ENCODE measurements at places on chromosomes 11 and 22.

DNA sequence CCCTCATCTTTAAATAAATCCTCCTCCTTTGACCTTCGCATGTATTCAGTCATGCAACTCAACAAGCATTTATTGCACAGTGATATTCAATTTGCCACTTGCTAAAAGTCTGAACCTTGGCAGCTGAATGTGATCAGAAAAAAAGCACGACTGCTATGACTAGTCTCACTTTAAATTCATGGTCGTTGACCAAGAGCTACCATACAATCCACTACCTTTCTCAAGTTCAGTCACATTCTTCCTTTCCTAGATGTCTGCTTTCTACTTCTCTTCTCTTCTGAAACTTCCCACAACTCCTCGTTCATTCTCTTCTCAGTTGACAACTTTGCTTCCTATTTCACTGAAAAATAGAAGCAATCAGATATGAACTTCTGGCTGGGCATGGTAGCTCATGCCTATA, 2.0 kb upstream of the SAA1 start:
- no peak for DNase-seq

DNA sequence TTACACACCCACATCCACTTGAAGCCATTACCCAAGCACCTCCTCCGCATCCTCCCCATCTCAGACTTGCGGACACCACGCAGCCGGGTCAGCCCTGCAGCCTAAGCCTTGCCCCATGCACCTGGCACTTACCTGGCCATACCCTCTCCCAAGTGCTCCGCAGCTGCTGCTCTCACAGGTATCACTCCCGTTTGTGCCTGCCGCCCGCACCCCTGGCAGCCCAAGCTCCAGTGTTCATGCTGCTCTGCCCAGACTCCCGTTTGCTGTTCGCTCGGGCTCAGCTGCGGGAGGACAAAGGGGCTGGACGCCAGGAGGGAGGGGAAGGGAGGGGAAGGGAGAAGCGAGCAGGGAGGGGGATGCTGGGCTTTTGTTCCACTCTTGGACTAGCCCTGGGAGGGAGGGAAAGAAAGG, at the start of gene KLHL35:
KLHL35 (minus strand) TSS at position 293 of the 411 bp plus-strand sequence. CDS start 2,574 bp downstream, outside the sequence.
- DNase-seq: peak; percentile 33

GRCh38 chr22:39536711-39537110, 4.2 kb upstream of the RPS19BP1 start:
- DNase-seq: no peak

DNA sequence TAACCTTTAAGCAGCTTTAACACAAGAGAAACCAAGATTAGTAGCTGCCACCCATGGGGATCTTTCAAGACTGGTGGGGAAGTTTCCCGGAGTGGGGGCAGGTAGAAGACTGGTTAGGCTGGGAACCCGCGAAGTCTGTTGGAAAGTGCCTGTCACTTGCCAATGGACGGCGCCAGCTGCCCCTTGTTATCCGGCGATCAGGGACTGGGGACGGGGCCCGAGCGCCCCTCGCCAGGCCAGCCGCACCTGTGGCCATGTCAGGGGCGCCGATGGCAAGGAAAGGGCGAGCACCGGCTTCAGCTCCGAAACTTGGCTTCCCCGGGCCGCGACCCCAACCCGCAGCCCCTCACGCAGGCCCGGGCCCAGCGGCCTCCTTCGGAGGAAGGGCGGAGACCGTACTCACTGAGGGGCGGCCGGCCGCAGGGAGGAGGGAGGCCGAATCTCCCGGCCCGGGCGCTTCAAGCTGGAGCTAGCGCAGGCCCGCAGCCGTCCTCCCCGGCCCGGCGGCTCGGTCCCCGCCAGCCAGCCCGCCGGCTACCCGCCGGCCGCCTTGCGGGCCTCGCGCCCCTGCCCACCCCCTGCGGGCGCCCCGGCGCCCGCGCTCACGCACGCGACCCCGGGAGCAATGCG, 539 bp downstream of the EIF4ENIF1 start:
- DNase-seq: peak; percentile 2

DNA sequence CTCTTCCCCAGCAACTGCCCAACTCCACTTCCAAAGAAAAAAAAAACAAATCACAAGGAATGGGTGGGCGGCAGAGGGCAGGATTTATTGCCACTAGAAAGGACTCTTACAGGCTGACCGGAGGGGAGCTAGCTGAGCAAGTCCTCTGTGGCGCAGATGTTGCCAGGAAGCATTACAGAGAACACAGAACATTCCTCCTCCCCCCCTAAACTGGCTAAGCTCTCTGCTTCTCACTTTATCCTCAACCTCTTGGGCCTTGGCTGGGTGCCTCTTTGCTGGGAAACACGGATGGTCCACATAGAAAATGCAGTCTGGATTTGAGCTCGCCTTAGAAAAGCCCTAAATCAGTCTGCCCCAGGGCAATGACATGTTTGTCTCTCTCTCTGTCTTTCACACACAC, 12.6 kb upstream of the FJX1 start:
- DNase-seq: no peak

DNA sequence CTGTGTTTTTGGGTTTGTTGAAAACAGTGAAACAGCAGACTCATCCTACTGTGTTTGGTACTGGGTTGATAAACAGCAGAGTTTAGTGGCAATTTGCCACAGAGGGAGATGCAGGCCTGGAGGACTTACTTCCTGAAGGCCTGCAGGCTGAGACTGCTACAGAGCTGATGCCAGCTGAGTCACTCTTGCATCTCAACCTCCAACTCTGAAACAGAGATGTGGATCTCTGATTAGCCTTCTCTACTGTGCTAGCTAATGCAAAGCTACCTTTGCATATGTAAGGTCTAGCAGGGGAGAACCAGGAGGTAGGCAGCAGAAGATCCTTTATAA, 14.3 kb downstream of the ATP5MG start:
- no peak for DNase-seq

GRCh38 chr11:19173964-19174638, 27.7 kb downstream of the CSRP3 start:
- DNase-seq: no peak

DNA sequence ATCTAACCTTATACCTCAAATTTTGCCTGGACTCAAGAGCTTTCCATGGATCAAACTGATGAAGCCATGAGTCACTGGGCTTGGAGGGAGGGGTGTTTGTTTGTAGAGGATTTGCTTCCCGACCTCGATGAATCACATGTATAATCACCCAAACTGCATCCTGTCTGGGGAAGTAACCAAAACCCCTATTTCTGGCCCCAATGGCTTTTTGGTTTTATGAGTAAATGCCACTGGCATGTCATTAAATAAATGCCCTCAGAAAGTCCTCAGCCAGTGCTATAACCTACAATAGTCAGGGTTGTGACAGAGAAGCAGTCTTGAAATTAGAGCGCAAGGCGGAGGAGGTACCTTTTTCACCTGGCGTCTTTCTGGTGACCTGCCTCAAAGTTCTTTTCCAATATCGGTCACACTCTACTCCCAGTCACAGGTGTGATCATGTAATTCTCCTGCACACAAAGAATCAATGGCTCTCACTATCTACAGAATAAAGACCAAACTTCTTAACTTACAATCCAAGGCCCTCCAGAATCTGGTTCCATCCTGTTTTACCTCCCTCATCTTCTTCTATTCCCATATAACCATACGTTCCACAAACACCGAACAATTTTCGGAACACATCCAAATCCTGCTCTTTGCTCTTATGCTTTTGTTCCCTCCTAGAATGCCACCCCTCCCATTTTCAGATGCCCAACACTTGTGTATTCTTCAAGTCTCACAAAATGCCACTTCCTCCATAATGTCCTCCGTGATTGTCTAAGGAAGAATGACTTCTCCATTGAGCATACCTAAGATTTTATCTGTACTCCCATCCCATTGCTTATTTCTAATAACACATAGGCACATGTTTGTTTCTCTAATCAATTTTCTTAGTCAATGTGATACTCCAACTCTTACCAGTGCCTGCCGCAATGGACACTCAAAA, 81.3 kb upstream of the BLID start:
- DNase-seq: no peak

DNA sequence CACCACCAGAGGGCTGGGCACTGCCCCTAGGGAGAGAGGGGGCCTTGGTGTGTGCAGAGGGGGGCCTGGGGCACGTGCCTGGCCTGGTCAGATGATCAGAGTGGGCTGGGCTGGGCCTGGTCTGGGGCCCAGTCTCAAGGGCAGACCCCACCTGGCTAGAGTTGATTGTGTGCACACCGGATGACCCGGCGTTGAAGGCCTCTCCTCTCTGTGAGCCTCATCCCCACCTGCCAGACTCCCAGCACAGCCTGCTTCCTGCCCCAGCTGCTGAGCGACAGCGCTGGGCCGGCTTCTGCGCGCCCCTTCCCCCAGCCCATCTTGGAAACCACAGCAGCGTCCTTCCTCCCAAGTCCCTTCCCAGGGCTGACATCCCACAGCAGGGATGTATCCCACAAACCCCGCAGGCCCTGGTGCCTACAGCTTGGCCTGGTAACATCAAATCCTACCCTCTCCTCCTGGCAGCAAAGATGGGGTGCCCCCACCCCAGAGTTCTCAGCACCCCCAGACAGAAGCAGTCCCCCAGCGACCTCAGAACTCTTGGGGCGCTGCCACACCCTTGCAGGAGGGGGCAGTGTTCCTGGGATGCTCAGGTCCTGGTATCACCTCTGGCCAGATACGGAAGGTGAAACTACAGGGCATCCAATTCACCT, 11.0 kb upstream of the TSSC4 start:
- no peak for DNase-seq

DNA sequence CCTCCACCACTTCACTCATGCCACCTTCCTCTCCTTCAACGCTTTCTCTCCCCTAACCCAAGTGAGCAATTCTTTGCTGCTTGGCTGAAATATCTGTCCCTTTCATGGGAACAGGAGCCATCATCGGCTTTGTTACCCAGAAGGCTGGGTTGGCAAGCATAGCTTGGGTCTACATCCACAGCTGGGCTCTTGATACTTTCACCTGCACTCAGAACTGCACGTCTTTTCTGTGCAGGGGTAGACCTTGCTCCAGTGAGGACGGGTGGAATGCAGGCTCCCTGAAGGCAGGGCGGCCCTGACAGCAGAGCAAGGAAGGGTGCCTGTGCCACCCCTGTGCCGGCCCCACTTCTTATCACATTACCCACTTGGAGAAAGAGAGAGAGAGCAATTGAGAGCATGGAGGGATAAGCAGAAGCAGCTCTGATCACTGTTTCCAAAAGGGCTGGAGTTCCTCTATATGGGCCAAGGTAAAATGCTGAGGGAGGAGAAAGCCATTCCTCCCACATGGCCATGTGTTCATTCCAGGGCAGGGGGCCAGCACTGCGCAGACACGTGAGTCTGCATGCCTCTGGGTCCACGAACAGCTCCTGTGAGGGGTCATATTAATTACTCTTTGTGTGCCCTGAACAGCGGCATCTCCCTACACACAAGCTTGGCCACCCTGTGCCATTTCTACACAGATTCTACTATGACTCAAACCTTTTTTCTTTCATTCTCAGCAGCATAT, 181.8 kb downstream of the BUD13 start:
- DNase-seq: no peak
